NCI-H748 treated with DMSO at 0.1 percent for 48 hours (cell line): ENCODE measurements at places on chromosomes 13 and 19.

GRCh38 chr19:1882089-1882785 is 3.1 kb downstream of the ABHD17A start:
- no peak for DNase-seq

GRCh38 chr13:91740756-91741155 is 342.3 kb downstream of the GPC5 start:
- DNase-seq, result no peak

- DNase-seq, result no peak
Measured at GRCh38 chr19:37997911-37998344, 90.9 kb downstream of the SIPA1L3 start.

- no peak for DNase-seq
Measured at GRCh38 chr13:29418026-29418425, 177.5 kb downstream of the SLC7A1 start.

DNA sequence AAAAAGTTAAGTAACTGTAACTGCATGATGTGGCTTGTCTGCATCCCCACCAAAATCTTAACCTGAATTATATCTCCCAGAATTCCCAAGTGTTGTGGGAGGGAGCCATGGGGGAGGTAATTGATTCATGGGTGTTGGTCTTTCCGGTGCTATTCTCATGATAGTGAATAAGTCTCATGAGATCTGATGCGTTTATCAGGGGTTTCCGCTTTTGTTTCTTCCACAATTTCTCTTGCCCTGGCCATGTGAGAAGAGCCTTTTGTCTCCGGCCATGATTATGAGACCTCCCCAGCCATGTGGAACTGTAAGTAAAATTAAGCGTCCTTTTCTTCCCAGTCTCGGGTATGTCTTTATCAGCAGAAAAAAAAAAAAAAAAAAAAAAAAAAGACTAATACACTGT is 385.8 kb downstream of the SLITRK1 start:
- DNase-seq, result no peak

- no peak for DNase-seq
Measured at GRCh38 chr19:27779954-27780353, 1433.0 kb downstream of the UQCRFS1 start.

DNA sequence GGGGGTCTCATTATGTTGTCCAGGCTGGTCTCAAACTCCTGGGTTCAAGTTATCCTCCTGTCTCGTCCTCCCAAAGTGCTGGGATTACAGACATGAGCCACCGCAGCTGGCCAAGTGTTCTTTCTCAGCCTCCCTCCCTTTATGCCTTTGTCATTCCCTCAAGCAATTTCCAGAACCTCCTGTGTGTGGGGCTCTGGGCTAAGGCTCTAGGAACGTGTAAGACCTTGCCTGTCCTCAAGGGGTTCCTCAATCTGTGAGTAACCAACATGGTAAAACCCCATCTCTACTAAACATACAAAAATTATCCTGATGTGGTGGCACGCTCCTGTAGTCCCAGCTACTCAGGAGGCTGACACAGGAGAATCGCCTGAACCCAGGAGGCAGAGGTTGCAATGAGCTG is 15.5 kb upstream of the SPACA4 start:
- DNase-seq, result no peak

- no peak for DNase-seq
Measured at GRCh38 chr13:26325876-26326275, 71.9 kb downstream of the CDK8 start.

GRCh38 chr13:94427313-94427953 is 52.0 kb downstream of the DCT start:
- DNase-seq, result no peak

DNA sequence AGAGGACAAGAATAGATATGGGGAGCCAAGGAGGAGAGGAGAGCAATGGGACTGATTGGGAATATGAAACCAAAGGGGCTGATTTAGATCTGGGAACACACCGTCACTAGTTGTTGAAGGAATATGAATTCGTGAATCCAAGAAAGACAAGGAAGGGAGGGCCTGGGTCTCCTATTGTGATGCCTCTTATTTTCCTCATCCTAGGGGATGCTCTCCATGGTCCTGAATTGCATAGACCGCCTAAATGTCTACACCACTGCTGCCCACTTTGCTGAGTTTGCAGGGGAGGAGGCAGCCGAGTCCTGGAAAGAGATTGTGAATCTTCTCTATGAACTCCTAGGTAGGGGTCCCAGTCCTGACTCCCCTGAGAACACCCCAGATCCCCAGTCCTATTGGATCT is 21.5 kb downstream of the RYR1 start:
- DNase-seq, result no peak

DNA sequence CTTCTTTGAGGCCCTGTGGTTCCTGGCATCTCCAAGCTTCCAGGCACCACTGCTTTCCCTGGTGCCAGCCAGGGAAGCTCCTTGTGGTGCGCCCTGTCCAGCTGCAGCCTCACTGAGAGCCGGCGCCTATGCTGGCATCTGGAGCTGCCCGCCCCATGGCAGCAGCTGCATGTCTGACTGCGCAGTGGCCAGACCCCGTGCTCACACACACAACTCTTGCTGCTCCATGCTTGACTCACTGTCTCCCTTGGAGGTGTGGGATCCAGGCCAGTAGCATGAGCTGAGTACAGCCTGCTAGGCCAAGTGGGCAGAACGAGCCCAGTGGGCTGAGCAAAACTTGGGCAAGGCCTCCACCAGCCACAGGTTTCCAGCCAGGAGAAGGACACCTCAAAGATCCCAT is 11.5 kb upstream of the SUPT20H start:
- DNase-seq, result no peak

- DNase-seq, result no peak
Measured at GRCh38 chr13:53137779-53138178, 109.2 kb downstream of the OLFM4 start.

- no peak for DNase-seq
Measured at GRCh38 chr19:12098040-12098439, 33.5 kb downstream of the ZNF844 start.

DNA sequence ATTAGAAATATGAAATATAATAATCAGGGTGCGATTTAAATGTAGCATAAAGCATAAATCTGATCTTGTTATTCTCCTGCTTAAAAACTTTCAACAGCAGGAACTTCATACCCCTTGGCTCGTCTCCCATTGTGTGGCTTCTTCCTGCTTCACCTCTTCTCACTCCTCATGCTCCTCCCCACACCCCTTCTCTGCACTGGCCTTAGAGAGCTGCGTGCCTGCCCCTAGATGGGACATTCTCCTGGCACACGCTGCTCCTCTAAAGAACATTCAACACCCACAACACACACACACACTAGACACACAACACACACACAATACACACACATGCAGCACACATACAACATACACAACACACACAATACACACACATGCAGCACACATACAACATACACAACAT is 104.6 kb upstream of the RAP2A start:
- no peak for DNase-seq

DNA sequence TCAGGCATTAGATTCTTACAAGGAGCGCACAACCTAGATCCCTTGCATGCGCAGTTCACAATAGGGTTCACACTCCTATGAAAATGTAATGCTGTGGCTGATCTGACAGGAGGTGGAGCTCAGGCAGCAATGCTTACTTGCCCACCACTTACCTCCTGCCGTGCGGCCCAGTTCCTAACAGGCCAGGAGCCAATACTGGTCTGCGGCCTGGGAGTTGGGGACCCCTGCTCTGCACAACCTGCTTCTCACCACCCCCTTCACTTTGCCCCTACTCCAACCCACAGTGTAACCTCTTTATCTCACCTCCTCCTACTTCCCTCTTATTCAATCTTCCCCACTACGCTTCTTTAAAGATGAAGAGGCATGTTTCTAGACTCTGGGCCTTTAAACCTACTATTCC is 240.2 kb downstream of the RGCC start:
- no peak for DNase-seq

DNA sequence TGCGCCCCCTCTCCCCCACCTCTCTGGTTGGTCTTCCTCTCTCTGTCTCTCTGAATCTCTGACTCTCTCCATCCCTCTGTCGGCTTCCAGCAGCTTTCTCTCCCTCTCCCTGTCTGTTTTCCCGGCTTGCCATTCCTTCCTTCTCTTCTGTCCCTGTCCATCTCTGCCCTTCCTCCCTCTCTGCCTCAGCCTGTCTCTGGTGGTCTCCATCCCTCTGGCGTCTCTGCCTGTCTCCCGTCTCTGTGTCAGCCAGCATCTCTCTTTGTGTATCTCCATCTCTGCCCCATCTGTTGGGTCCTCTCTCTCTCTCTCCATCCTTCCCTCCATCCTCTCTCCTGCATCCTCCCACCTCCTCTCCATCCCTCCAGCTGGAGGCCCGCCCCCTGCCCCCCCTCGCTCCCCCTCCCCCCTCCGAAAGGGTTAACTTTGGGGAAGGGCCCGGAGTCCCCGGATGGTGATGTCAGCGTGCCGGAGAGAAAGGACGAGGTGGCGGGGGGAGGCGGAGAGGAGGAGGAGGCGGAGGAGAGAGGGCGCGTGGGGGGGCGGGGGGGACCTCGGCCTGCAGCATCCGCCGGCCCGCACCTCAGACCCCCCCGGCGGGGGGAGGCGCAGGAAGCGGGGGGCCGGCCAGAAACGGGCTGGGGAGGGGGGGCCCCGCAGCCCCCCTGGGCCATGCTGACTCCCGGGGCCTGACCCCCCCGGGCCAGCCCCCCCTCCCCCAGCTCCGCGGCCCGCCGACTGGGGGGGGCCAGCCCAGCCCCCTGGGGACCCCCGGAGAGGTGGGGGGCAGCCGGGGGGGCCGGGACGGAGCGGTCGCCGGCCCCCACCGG is at the start of gene BRSK1:
Gene BRSK1 (plus strand): TSS at position 450 of the 830 bp plus-strand sequence. CDS start 446 bp downstream, outside the sequence.
- peak; percentile 71 for DNase-seq

DNA sequence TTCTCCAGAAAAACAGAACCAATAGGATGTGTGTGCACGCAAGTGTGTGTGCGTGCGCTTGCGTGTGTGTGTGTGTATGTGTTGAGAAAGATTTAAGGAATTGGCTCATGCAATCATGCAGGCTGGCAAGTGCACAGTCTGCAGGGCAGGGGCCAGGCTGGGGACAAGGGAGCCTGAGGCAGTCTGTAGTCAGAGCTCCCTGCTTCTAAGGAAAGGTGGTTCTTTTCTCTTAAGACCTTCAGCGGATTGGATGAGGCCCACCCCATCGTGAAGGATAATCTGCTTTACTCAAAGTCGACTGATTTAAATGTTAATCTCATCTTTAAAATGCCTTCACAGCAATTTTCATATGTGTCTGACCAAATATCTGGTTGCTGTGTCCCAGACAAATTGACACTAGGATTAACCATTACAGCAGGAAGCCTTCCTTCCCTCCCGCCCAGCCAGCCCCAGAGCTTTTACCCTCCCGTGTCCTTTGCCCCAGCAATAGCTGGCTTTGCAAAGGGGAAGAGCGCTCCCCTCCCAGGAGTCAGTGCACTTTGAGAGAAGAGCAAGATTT is 15.0 kb upstream of the NAXD start:
- DNase-seq, result no peak

DNA sequence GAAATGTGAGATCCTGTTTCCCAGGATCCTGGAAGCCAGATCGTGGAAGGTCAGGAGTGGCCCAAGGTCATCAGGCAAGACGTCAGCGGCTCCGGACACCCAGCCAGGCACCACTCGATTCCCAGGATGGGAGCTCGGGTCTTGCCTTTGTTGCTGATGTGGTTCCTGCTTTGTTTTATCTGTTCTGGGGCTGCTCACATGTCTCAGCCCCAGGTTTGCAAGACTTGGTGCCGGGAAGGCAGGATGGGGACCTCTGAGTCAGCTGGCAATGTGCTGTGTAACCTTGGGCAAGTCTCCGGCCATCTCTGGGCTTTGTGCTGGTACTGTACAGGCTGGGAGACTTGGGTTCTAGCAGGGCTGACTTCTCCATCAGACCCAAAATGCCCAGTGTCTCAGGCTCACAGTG is 1.4 kb upstream of the FCHO1 start:
- DNase-seq, result no peak

- no peak for DNase-seq
Measured at GRCh38 chr19:48487544-48487943, 18.4 kb downstream of the CYTH2 start.

DNA sequence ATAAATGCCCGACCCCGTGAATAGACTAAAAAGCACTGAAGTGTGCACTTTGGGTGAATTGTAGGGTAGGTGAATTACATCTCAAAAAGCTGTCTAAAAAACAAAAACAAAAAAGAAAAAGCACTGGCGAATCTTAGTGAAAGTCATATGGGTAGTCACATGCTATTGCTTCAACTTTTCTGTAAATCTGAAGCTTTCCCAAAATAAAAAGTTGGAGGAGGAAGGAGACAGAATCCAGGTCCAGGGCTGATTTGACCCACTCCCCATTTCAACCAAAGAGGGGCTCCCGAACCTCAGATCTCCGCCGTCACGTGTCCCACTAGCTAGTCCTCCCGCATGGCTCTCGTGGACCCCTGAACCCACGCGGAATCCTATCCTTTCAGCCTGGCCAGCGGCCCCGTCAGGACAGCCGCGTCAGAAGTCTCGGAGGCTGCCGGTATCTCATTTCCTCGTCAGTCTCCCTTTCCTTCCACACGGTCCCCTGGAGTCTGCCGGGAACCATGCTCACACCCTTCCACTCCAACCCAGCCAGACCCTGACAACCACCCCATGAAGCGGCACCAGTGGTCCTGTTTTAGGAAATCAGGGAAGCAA is 6.1 kb downstream of the PPP1R12C start:
- no peak for DNase-seq

DNA sequence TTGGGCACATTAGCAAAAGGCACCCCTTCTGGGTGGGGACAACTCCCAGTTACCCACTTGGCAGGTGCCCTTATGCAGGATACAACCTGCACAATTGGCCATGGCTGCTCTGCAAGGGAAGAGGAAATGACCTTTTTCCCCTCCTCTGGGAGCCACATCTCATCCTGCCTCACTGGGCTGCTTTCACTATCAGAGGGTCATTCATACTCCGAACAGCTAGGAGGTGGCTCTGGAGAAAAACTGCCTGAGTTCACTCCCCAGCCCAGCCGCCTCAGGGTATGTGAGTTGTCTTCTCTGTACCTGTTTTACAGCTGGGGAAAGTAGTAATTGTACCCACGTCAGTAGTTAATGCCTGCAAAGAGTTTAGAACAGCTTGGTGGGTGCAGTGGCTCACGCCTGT is 7.1 kb upstream of the ACTN4 start:
- DNase-seq, result no peak

DNA sequence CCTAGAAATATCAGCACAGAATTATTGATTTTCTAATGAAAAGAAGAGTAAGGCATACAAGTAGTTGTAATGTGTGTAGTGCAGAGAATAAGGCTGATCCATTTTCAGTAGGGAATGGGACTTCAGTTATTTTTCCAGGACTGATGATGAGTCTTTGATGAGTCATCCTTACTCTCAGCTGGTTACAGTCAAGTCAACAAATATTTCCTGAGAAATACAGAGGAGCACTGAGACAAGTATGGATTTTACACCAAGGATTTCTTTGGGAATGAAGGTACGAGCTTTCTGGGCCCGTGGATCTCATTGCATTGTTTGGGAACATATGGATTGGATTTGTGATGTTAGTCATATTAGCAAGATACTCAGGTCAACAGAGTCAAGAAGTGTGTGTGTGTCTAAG is 502.7 kb downstream of the FGF9 start:
- no peak for DNase-seq

GRCh38 chr13:67635754-67636153 is 405.6 kb upstream of the PCDH9 start:
- DNase-seq, result no peak
